Renal cortical epithelial cell (primary cell): ENCODE measurements at places on chromosomes 16 and 17.

GRCh38 chr17:17613708-17614114, 22.2 kb upstream of the PEMT start:
- peak; percentile 74 for DNase-seq

DNA sequence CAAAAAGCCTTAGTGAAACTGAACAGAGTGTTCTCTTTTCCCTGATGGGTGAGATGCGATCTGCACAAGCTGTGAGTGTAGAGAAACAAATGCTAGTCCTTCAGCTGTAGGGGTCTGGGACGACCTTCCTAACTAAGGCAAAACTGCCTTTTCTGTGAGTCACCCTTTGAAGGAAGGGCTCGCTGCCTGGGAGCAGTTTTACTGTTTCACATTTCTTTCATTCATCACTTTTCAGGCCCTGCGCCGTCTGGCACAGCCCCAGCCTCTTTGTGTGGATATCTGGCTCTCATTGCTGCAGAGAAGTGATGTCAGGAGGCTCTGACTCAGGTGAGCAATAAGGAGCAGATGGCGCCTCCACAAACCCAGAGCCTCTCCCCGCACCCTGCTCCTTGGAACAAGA, 57.4 kb downstream of the HS3ST3A1 start:
- peak; percentile 60 for DNase-seq

- no peak for DNase-seq
Observed at GRCh38 chr16:48184681-48185080, 28.9 kb upstream of the ABCC12 start.

- peak; percentile 48 for DNase-seq
Observed at GRCh38 chr17:37079735-37080134, 131.0 kb downstream of the AATF start.

- no peak for DNase-seq
Observed at GRCh38 chr16:68724797-68725196, 12.3 kb upstream of the CDH1 start.

DNA sequence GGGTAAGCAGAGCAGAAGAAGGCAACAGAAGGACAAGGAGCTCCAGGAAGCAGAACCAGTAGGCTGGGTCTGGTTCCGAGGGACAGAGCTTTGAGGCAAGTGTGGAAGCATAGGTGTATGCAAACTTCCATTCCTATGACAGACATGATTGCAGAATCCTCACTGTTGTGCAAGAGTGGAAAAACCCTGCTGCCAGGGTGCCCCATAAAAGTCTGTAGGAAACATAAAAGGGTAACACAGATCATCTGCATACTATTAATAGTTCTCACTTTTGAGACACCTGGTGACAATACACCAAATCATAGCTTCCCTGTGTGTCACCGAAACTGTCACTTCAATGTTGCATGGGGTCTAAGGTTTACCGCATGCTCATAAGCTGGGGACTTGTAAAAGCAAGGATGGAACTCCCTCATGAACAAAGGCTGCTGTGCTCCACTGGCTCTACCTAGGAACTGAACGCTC, 39.7 kb downstream of the ARHGAP17 start:
- DNase-seq = peak; percentile 70

DNA sequence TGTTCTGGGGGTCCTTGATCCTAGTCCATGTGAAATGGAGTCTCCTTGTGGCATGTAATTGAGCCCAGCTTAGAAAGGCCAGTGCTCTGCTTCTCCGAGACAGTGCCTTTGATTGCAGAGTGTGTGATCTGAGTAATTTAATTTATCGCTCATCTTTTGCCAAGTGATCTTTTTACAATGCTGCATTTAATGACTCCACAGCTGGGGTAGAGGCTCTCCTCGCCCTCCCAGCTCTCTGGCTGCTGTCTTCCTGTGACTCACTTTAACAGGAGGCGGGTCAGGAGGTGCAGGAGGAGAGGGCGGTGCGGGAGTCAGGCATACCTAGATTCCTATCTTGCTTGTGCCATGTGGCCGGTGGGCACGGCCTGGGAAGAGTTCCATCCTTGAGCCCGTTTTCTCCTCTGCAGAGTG, 113.4 kb upstream of the FOXF1 start:
- no peak for DNase-seq

DNA sequence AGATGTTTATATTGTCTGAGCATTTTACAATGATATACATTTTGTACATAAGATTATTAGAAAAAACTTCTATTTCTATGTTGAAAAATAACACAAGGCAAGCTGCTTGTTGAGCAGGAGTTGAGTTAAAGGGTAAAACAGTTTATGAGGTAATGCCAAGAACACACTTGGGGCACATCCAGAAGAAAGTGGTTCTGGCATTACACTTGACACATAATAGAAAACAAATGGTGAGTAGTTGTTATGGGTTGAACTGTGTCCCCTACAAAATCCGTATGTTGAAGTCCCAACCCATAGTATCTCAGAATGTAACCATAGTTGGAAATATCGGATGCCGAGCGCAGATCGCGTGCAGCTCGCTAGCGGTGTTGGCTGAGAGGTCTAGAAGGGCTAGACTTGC, 354.3 kb upstream of the GOT2 start:
- DNase-seq = no peak

GRCh38 chr17:74231928-74232907, 18.8 kb downstream of the TTYH2 start:
- DNase-seq = no peak

- DNase-seq = peak; percentile 60
Observed at GRCh38 chr16:58025351-58026138, at the start of gene MMP15. Gene MMP15 (plus strand): TSS chr16:58025754. CDS start chr16:58026351, 597 bp downstream.

- DNase-seq = no peak
Observed at GRCh38 chr17:42317266-42317845, 29.1 kb downstream of the STAT5A start.

- peak; percentile 34 for DNase-seq
Observed at GRCh38 chr17:40121181-40122135, at the start of gene MSL1. Gene MSL1 (plus strand): TSS chr17:40121971. CDS start chr17:40122613, 642 bp downstream.

DNA sequence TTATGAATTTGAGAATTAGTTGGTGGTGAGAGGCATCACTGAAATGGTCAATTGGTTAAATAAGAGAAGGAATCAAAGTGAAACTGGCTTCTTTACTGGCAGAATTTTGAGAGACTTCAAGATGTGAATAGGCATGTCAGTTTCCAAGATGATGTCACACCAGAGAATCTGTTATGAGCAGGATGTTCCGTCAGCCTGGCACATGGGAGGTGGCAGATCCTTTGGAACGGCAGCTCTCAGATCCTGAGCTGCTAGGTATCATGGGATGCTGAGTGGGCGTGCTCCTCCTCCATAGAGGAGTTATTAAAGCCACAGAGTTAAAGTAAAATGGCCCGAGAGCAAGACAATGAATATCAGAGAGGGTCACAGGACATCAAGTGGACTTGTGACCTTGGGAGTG, 444.3 kb upstream of the HSBP1 start:
- no peak for DNase-seq

- DNase-seq = no peak
Observed at GRCh38 chr16:87054856-87055255, 262.3 kb downstream of the C16orf95 start.
